Activated CD4-positive, alpha-beta T cell treated with anti-CD3 and anti-CD28 coated beads, Interleukin-2, amount 10 ng/mL, durations not matched to agents 24 days and 14 days (primary cell): ENCODE measurements at places on chromosomes 16 and 17. TPM values are rescaled to one million over a fixed set of nuclear protein-coding genes. Genes with fewer than 3 reads are reported as not detected.

DNA sequence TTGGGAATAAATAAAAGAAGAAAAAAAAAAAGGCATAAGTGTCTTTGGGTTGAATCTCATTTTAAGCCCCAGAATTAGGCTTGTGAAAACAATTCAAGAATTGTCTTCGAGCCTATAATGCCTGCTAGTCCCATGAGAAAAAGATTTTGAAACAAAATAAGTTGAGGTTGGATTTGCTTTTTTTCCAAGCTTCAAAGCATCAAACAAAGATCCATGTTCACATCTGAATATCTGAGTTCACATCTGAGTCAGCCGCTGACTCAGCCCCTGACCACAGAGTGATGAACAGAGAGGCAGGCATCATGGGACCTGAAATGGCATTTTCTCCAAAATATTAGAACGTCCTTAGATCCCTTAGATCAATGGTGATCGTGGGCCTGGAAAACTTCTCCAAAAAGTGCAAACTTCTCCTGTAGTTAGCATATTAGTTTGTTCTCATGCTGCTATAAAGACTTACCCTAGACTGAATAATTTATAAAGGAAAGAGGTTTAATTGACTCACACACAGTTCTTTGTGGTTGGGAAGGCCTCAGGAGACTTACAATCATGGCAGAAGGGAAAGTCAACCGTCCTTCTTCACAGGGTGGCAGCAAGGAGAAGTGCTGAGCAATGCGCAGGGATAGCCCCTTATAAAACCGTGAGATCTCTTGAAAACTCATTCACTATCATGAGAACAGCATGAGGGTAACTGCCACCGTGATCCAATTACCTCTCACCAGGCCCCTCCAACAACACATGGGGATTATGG lies 294.6 kb upstream of the HSBP1 start:
- H3K27me3 ChIP-seq, result no peaks in the 10 kb centered on the region
- no peaks in the 10 kb centered on the region for H3K4me1 ChIP-seq
- H3K36me3 ChIP-seq, result no peaks in the 10 kb centered on the region
- no peak overlapping the region for H3K4me3 ChIP-seq
- H3K27ac ChIP-seq, result no peak overlapping the region

GRCh38 chr16:23676924-23677480 lies 1.7 kb upstream of the PLK1 start:
- peak overlapping the region; percentile 52 for H3K27ac ChIP-seq
- H3K4me1 ChIP-seq, result peaks cover 30% of the 10 kb centered on the region
- no peaks in the 10 kb centered on the region for H3K27me3 ChIP-seq
- H3K4me3 ChIP-seq, result no peak overlapping the region
- DNase-seq, result no peak
- H3K36me3 ChIP-seq, result peaks cover 26% of the 10 kb centered on the region

DNA sequence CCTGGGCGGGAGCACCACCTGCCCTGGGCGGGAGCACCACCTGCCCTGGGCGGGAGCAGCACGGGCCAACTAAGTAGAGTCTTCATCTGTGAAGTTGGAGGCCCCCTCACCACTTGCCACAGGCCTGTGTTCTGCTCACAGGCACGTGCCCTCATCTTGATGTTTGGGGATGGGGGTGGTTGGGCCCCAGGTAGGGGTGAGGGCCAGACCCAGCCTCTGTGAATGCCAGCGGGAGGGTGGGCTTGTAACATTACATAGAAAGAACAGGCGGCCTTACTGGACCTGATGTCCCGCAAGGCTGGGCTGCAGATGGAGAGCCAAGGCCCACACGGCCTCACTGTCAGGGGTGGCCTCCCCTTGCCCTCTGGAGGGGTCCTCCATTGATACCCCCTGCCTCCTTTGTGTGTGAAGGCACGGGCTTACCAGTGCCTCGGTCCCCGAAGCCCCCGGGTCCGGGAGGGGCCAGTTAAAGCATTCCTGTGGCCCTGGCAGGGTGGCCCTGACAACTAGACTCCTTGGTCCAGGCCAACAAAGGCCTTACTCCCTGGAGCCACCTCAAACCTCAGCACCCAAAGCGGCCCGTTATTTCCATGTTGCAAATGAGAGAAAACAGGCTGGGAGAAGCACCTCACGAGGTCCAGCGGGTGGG lies 1.1 kb upstream of the SLC16A3 start:
- peak overlapping the region; percentile 91 for H3K27ac ChIP-seq
- peaks cover 4% of the 10 kb centered on the region for H3K4me1 ChIP-seq
- peak overlapping the region; percentile 87 for H3K4me3 ChIP-seq

- no peak overlapping the region for H3K27ac ChIP-seq
- DNase-seq, result no peak
- no peaks in the 10 kb centered on the region for H3K4me1 ChIP-seq
- H3K36me3 ChIP-seq, result no peaks in the 10 kb centered on the region
Observed at GRCh38 chr17:6285486-6285885, 149.4 kb downstream of the AIPL1 start.

GRCh38 chr17:42484304-42484703 lies 25.6 kb downstream of the ATP6V0A1 start:
- peak overlapping the region; percentile 51 for H3K4me3 ChIP-seq
- DNase-seq, result peak; percentile 93
- peak overlapping the region; percentile 52 for H3K27ac ChIP-seq
- H3K4me1 ChIP-seq, result peaks cover 16% of the 10 kb centered on the region
- peaks cover 3% of the 10 kb centered on the region for H3K27me3 ChIP-seq

DNA sequence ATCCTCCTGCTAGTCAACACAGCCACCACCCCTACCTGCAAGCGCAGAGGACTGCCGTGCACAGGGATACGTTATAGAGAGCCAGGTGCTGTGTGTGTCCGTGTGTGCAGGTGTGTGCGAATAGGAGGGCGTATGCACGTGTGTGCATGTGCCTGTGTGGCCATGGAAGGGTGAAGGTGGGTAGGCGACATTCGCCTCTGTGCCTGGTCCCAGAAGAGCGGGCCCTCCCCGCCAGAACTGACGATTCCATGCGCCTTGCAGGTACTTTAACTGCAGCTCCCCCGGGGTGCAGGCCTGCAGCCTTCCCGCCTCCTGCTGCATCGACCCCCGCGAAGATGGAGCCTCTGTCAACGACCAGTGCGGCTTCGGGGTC lies 8.7 kb downstream of the PDE6G start:
- H3K27ac ChIP-seq, result no peak overlapping the region
- no peak for DNase-seq
- no peaks in the 10 kb centered on the region for H3K36me3 ChIP-seq

DNA sequence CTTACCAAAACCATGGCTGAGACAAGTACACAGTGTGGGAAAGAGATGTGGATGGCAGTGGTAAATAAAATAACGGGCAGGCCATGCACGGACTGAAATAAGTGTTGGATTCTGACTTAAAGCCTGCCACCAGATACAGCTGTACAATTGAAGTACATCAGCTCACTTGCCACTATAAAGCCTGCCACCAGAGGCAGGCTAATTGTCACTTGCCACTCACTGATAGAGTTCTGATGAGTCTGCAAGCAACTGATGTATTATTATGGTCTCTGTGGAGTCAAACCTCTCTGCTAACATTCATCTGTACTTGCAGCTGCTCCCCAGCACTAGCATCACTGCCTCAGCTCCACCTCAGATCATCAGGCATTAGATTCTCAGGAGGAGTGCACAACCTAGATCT lies 93.0 kb downstream of the CYTH1 start:
- peaks cover 60% of the 10 kb centered on the region for H3K36me3 ChIP-seq
- H3K4me1 ChIP-seq, result peaks cover 3% of the 10 kb centered on the region
- H3K4me3 ChIP-seq, result no peak overlapping the region

DNA sequence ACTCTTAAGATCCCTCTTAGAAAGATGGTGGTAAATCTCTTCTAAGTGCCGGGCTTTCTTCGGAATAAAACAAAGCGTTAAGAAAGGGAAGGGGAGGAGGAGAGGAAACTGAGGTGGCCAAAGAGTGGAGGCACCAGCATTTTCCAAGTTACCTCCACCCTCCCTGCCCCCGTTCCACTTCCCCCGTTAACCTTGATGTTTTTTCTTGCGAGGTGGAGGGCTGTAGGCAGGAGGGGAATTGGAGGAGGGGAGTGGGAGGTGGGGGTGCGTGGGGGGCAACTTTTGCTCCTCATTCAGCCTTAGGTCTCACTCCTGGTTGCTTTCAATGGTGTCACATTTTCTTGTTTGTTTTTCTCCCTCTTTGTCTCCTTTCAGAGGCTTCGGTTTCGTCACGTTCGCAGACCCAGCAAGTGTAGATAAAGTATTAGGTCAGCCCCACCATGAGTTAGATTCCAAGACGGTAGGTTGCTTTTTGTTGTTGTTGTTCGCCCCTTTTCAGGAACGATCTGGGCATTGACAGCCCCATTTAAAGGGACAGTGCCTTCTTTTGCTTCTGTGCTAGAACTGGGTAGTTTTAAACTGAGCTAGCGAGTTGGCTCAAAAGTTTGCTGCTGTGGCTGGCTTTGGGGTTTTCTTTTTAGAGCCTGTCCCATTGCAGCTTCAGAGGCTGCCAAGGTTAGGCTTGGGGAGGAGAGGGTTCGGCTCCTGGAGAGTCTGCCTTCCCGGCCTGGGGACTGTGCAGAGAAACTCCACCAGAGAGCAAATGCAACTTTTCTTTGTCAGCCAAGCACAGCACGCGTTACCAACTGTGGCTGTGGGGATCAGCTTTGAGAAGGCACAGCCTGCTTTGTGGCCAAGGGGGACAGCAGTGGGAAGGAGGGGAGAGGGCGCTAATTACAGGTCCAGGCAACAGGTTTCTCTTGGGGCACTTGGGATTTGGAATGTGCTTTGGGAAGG lies 1.9 kb downstream of the MSI2 start:
- peaks cover 53% of the 10 kb centered on the region for H3K36me3 ChIP-seq
- H3K27me3 ChIP-seq, result peaks cover 3% of the 10 kb centered on the region
- H3K4me3 ChIP-seq, result peak overlapping the region; percentile 89

DNA sequence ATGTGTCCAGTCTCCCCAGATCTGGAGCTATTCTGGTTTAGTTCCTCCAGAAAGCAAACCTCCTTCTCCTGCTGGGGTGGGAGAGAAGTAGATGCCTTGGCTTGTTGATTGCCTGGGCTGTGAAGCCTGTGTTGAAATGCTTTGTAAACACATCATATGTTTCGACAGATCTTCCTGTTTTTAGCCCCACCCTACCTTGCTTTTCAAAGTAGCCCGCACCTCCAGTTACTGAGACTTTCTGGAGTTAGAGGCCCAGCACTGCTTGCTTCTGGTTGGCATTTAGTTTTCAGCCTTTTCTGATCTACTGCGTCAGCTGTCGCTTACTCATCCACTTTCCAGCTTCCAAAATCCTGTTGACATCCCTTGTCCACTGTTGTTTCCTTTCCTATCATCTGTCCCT lies 17.9 kb upstream of the NDEL1 start:
- no peak overlapping the region for H3K27ac ChIP-seq
- H3K4me1 ChIP-seq, result peaks cover 7% of the 10 kb centered on the region
- no peak for DNase-seq
- no peaks in the 10 kb centered on the region for H3K36me3 ChIP-seq
- H3K27me3 ChIP-seq, result peaks cover 56% of the 10 kb centered on the region

GRCh38 chr16:3481696-3482658 lies 13.3 kb downstream of the C16orf90 start:
- H3K4me1 ChIP-seq, result peaks cover 5% of the 10 kb centered on the region
- H3K36me3 ChIP-seq, result peaks cover 44% of the 10 kb centered on the region
- no peaks in the 10 kb centered on the region for H3K27me3 ChIP-seq
- DNase-seq, result no peak
- no peak overlapping the region for H3K4me3 ChIP-seq
- no peak overlapping the region for H3K27ac ChIP-seq

- peaks cover 12% of the 10 kb centered on the region for H3K27me3 ChIP-seq
- H3K36me3 ChIP-seq, result no peaks in the 10 kb centered on the region
- H3K4me3 ChIP-seq, result no peak overlapping the region
- H3K27ac ChIP-seq, result no peak overlapping the region
- DNase-seq, result no peak
Observed at GRCh38 chr17:59493867-59494266, 71.5 kb upstream of the DHX40 start.

GRCh38 chr17:36743130-36743529 lies 141.7 kb downstream of the MRM1 start:
- no peak overlapping the region for H3K4me3 ChIP-seq
- no peaks in the 10 kb centered on the region for H3K4me1 ChIP-seq
- no peak overlapping the region for H3K27ac ChIP-seq
- no peaks in the 10 kb centered on the region for H3K36me3 ChIP-seq

Gene PITPNM3
- total RNA-seq, result 0.66 and 0.77 TPM in 2 replicates

Gene GALR2
- 2.3 and 2.7 TPM in 2 replicates for total RNA-seq

Gene PYDC1
- total RNA-seq, result not detected in 2 replicates

Gene CSH1
- not detected in 2 replicates for total RNA-seq

Gene KRTAP4-11
- total RNA-seq, result not detected in 2 replicates

Gene TNP2
- not detected in 2 replicates for total RNA-seq
